ENCODE measurements at places on chromosomes 6 and 20.

- no peak for DNase-seq
Measured at GRCh38 chr20:40680161-40680959, 8.7 kb downstream of the MAFB start.

- no peak for DNase-seq
Measured at GRCh38 chr6:45757443-45758130, 258.1 kb downstream of the CLIC5 start.

GRCh38 chr6:12289365-12289919 lies 719 bp upstream of the EDN1 start:
- no peak for DNase-seq

DNA sequence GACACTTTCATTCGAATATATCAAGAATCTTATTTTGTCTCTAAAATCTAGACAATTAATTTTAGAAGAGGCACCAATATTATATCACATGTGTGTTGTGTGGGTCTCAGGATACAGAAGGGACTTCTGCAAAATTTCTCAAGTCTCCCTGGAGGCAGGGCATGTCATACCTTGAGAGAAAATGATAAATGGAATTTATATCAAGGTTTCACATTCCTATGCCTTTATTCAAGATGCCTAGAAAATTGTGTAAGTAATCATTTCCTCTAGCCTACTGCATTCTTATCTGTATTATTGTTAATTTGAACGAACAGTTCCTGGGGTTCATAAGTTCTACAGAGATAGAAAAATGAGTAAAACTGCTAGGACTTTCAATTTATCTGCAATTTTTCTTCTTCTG lies 1247.9 kb downstream of the GRIK2 start:
- no peak for DNase-seq

- no peak for DNase-seq
Measured at GRCh38 chr20:56636716-56637115, 7.6 kb downstream of the TFAP2C start.

DNA sequence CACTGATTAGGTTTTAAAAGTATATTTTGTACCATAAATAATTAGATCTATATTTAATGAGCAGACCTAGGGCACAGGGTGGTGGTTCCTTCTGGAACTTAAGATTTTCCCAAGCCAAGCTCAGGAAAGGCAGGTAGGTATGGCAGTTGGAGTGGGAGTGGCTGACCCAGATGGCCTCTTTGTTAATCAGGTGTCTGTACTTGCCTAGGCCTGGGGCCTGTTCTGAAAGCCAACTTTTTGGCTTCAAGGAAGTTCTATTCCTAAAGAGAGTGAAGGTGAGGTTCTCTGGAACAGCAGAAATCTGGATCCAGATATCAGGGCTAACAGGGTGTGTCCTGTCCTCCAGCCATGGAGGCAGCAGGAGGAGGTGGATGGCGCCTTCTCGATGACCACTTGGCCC lies 44.9 kb downstream of the VEGFA start:
- no peak for DNase-seq

GRCh38 chr20:38934530-38934929 lies 8.3 kb downstream of the FAM83D start:
- no peak for DNase-seq

DNA sequence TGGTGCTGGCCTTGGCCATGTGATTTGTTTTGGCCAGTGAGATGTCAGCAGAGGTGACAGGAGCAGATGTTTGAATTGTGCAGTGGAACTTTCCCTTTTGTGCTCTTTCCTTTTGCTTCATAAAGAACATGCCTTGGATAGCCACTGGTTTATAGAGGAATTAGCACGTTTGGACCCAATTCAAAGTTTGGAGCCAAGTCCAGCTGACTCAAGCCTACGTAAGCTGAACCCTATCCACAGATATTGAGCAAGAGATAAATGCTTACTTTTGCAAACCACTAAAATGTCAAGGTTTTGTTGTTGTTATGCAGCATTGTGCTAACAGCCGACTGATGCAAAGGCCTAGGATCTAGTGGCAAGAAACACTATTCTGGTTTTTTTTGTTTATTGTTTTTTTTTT lies 230.9 kb upstream of the CITED2 start:
- DNase-seq = no peak

DNA sequence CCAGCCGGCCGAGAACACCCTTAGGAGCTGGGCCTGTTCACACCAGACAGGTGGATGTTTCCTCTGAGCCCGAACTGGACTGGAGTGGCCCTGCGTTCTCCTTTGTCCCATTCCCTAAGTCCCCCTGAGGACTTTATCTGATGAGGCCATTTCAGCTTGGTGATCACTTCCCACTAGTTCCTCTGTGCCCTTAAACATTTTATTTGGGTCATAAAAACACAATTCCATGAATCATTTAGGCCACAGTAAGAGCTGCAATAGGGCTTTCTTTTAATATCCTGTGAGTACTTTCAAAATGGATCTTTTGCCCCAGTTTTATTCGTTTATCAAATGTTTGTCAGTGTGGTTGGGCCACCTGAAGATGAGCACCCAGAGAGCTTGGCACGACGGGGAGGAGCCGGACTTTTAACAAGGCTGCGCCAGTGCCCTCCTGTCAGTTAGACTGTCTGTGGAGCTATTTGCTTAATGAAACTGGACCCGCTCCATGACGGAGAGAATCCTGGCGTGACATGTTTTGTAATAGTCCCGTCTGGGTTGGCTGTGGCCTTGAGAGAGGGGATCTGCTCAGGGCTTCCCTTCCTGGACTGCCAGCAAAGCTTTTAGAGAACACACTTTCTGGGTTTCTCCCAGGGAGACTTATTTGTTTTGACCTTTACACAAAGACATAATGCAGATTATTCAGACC lies 53.5 kb downstream of the ZDHHC14 start:
- no peak for DNase-seq

DNA sequence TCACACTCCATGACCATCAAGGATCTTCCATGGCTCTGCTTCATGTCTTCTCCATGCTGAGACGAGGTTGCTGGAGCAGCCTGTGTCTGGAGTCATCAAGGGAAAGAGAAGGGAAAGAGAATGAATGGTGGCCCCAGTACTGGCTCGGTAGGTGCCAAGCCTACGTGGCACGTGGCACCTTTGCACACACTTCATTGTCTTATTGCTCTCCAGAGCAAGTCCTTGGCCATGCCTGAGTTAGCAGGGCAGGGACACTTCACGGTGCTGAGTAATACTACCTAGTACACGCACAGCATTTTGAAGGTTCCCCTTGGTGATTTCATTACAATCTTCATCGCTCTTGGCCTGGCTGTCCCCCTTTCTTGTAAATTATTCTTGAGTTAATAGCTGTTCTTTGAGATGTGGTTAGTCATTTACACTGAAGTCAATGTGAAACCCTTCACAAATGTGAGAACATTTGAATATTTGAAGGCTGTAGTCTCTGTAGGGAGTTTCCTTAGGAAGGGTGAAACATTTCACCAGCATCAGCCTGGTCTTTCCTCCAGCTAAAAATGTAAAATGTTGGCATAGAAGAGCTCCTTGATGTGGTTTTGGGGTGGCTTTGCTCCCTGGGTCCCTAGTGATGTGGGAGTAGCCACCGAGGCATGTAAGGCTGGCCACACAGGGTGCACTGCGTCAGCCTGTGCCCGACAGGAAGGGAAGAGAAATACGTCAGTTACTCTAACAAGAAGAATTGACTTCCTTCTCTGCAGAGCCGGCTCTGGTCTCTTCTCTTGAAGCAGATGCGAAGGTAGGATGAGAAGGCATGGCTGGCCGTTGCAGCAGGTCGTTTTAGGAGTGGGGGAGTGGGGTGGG lies at the start of gene SYTL3:
TSS of gene SYTL3 (plus strand) at position 766 of the 855 bp plus-strand sequence. CDS start 13,215 bp downstream, outside the sequence.
- DNase-seq = peak; percentile 50

DNA sequence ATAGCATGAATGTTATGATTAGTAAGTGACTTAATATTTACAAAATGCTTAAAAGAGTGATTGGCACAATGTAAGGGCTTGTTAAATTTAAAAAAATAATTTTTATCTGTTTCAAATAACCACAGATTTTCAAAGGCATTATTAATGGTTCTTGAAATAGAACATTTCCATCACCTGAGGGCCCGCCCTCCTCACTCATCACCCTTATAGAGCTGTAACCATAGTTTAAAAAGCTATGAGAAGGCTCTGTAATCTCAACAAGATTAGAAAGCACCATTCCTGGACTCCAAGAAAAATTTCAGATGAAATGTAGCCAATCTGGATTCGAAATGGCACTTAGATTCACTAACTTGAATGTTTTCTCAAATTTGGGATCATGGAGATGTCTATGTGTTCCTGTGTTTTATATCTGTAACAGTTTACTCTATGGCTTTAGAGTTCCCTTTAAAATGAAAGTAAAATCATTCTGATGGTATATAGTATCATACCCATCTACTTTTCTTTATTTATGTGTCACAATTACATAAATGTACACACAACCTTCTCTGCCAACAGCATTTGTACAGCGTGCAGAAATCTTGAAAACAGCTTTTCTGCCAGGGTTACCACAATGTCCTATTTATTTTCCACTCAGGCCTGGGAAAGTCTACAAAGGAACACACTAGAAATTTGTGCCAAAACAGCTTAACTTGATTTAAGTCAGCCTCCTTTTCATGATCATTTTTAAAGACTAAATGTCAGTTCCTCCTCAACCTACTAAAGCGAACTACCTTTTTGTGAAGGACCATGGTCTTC lies 207.7 kb downstream of the TBX18 start:
- no peak for DNase-seq

DNA sequence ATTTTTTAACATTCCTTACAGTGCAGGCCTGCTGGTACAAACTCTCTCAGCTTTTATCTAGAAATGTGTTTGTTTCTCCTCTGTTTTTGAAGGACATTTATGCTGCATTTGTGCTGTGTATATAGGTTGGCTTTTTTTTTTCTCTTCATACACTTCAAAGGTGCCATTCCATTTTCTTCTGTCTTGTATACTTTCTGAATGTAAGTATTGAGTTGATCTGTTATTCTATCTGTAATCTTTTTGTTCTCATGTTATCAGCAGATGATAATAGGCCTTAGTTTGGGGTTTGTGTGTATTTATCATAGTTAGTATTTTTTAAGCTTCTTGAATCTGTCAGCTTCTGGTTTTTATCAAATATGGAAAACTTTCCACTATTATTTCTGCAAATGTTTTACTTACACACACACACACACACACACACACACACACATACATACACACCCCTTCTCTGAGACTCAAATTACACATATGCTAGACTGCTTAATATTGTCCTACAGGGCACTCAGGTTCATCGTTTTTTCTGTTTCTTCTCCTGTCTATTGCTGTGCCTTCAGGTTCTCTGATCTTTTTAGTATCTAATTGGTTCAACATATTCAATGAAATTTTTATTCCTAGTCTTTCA lies 74.6 kb downstream of the RPP40 start:
- no peak for DNase-seq

GRCh38 chr6:114140416-114140815 lies 169.5 kb upstream of the HDAC2 start:
- DNase-seq = no peak

GRCh38 chr6:27605401-27606342 lies 132.8 kb upstream of the ZNF184 start:
- DNase-seq = no peak

DNA sequence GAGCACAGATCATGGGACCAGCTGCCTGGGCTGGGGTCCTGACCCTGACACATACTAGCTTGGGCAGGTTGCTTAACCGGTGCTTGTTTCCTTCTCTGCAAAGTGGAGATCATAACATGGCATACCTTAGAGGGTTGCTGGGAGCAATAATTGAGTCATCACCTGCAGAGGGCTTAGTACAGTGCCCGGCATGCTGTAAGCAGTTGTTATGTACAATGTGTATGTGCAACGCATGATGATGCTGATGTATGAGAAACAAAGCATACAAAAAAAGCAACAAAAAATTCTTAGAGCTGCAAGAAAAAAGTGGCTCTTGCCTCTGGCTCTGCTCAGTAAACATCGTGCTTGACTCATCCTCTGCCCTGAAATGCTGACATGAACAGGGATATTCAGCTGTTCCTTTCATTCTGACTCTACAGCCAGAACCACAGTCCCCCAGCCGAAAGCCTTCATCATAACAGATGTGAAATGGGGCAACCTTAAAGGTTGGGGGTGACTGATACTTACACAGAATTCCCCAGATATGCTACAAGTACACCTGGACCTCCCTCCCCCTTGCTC lies 91.7 kb downstream of the CLIC5 start:
- DNase-seq = no peak

GRCh38 chr6:63509652-63510352 lies 62.5 kb upstream of the LOC128125822 start:
- no peak for DNase-seq

DNA sequence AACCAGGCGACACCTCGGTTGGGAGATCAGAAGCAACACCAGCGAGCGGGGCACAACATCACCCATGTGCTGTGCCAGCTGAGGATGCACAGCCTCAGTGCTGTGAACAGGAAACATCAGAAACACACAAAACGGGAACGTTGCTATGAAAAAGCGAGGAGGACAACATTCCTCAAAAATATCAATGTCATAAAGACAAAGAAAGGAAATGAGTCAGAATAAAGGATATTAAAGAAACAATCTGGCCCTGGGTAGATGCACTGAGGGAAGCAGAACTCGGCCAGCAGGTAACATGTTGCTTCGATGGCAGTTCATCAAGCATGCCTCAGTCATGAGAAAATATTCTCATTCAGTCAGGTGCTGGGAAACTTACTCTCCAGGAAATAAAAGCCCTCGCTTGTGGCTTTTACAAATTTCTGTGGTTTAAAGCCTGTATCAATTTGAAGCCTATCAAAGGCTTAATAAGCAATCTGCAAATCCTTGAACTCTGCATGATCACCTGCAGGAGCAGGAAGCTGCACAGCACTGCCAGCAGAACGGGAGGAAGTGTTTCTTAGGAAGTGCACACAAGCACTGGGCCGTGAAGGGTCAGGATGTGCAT lies 77.5 kb downstream of the GINS1 start:
- no peak for DNase-seq

GRCh38 chr20:19668418-19668817 lies 89.6 kb upstream of the RIN2 start:
- DNase-seq = no peak

- no peak for DNase-seq
Measured at GRCh38 chr20:11278461-11278860, 604.7 kb upstream of the JAG1 start.

DNA sequence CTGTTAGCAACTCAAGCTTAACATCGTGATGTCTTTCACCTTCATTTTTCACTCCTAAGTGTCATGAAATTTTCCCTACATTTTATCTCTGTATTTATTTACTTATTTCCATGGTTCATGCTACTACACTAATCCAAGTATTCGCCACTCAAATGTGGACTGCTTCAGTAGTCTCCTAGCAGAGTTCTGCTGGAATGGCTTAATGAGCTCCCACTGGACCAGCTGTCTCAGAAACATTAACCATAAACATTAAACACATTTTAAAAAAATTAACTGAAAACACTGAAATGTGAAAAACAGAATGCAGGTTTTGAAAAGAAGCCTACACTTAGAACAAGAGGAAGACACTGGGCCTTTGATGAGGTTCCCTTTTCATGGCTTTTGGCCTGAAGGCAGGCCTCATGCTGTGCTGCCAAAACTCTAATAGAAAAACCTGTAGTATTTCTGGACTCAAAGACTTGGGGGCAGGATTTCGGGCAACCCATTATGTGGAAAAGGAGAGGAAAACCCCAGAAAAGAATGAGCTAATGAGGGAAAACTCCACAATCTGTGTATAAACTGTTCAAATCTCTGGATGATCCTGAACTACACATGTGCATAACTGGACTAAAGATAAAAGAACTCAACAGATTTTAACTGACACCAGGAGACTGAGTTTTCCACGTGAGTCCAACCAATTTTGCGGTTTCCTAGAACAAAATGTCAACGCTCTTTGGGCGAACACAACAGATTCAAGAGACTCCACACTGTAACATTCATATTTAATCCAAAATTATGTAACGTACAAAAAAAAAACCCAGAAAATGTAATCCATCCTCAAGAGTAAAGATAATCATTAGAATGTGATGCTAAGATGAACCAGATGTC lies 33.0 kb downstream of the SAMD3 start:
- no peak for DNase-seq
